SJSA1 (cell line): ENCODE measurements at places on chromosomes 2 and 18. TPM values are rescaled to one million over a fixed set of nuclear protein-coding genes. Genes with fewer than 3 reads are reported as not detected.

HOXD9 gene
- 1.8 TPM in 2 replicates for total RNA-seq

DNA sequence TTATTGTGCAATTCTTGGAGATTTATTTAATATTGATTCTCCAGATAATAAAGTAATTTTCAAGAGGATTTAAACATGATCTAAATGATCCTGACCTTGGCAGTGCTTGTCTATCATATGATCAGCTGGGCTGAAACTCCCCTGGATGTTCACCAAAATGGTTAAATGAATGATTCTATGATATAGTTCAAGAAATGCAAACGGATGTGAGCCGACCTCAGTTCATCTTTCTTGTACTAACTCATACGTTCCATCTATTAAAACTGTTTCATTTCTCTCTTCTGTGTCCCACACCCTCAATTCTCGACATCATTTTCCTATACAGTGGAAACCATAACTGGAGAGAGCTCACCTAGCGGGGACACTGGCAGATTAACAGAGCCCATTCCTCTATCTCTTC is 281.7 kb upstream of the CCDC68 start:
- peaks cover 6% of the 10 kb centered on the region for H3K36me3 ChIP-seq
- no peak overlapping the region for H3K27ac ChIP-seq
- no peaks in the 10 kb centered on the region for H3K27me3 ChIP-seq
- H3K4me1 ChIP-seq, result no peaks in the 10 kb centered on the region
- no peak overlapping the region for H3K4me3 ChIP-seq

TTN gene
- 0.03 TPM in 1 of 2 replicates, not detected in the other for total RNA-seq

DNA sequence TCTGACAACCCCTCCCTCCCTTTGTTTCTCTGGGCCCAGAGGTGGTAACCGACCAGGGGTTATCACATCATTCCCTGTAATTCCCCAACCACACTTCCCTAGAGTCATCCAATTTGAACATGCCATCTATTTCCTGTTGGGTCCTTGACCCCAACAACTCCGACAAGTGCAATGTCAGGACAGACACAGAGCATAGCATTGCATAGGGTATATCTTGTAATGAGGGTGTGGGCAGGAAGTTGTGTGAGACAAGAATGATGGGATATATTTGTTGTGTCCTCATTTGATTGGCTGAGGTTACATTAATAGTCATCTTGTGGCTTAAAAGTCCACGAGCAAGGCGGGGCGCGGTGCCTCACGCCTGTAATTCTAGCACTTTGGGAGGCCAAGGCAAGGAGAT is 33.4 kb upstream of the CNOT11 start:
- 0 out of 2 replicates have a peak, but pooled peaks cover 3% of the 10 kb centered on the region for H3K4me1 ChIP-seq
- no peak for DNase-seq
- H3K27me3 ChIP-seq, result 0 out of 2 replicates have a peak, but pooled peaks cover 5% of the 10 kb centered on the region
- no peak overlapping the region for H3K27ac ChIP-seq

DNA sequence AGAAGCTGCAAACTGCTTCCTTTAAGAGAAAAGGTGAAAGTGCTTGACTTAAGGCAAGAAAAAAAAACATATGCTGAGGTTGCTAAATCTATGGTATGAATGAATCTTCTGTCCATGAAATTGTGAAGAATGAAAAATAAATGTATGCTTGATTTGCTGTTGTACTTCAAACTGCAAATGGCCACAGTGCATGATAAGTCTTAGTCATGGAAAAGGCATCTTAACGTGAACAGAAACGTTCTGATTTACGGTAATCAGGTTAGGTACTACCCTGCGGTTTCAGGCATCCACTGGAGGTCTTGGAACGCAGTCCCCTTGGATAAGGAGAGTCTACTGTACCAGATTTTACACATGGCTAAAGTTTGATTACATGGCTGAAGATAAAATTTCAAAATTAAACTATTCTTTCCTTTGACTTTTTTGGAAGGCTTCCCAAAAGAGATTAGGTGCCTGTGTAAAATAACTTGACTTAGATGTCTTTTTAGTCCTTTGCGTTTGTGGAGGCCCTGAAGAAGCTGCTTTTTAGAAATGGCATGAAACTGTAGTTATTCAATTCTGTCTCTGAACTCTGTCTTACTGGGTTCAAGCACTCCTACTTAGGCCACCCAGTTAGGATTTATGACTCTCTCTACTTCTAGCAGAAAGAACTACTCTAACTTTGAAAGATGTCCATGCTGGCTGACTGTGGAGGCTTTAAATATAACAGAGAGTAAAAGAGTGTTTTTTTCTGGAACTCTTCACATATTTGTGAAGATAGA is 35.9 kb upstream of the SCN9A start:
- H3K4me3 ChIP-seq, result no peak overlapping the region
- H3K27ac ChIP-seq, result peak overlapping the region; percentile 96
- no peaks in the 10 kb centered on the region for H3K27me3 ChIP-seq
- DNase-seq, result peak; percentile 80
- peaks cover 36% of the 10 kb centered on the region for H3K4me1 ChIP-seq

TSPYL6 gene
- not detected in 2 replicates for total RNA-seq

DNA sequence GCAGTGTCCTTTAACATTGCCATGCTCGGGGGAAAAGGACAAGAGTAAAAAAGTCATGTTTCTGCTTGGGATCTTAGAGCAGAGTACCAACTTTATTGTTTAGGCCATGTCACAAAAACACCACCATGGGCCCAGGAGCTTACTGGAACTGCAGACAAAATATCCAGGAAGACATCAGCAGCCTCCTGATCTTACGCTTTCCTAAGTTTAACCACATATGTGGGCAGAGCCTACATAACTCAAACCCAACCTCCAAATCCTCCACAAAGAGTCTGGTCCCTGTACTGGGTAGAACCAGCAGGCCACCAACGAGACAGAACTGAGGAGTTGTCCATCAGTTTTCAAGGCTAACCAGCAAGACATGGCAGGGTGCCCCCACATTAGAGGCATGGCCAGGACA is 10.3 kb downstream of the GALNT14 start:
- no peaks in the 10 kb centered on the region for H3K36me3 ChIP-seq
- no peaks in the 10 kb centered on the region for H3K4me1 ChIP-seq
- peaks cover 4% of the 10 kb centered on the region; the same call in 1 of the 2 replicates for H3K27me3 ChIP-seq
- H3K27ac ChIP-seq, result no peak overlapping the region
- no peak overlapping the region for H3K4me3 ChIP-seq

DNA sequence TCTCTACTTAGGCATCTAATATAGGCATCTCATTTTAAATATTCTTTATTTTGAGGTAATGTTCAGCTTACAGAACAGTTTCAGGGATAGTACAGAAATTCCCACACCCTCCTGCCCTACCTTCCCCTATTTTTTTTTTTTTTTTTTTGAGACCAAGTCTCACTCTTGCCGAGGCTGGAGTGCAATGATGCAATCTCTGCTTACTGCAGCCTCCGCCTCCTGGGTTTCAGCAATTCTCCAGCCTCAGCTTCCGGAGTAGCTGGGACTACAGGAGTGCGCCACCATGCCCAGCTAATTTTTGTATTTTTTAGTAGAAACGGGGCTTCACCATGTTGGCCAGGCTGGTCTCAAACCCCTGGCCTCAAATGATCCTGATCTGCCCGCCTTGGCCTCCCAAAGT is 97.6 kb downstream of the EPB41L5 start:
- no peaks in the 10 kb centered on the region for H3K27me3 ChIP-seq
- H3K4me3 ChIP-seq, result no peak overlapping the region
- peaks cover 10% of the 10 kb centered on the region for H3K4me1 ChIP-seq
- no peak for DNase-seq
- no peak overlapping the region for H3K27ac ChIP-seq

- H3K27me3 ChIP-seq, result no peaks in the 10 kb centered on the region
- no peak overlapping the region for H3K4me3 ChIP-seq
- no peaks in the 10 kb centered on the region for H3K4me1 ChIP-seq
- no peak for DNase-seq
- H3K36me3 ChIP-seq, result no peaks in the 10 kb centered on the region
- no peak overlapping the region for H3K27ac ChIP-seq
These were observed 195.0 kb upstream of the MMADHC start for GRCh38 chr2:149782572-149782971.

DNA sequence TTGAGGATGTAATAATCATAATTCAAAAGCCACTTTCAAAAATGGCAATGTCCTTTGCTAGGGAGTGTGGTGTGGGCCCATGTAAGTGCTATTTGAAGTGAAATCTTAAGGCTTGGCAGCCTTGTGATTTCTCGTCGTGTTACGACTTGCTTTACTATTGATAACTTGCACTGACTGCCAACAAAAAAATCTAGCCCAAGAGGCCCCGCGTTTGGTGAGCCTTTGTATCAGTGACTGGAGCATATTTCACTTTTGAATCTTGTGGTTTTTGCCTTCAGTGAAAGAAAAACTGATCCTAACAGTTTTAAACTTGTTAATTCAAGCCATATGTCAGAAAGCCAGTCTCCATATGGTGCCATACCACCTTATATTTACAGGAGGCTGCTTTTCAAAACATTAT is 248.0 kb downstream of the TMEM182 start:
- H3K4me1 ChIP-seq, result no peaks in the 10 kb centered on the region
- DNase-seq, result no peak
- H3K4me3 ChIP-seq, result no peak overlapping the region
- H3K36me3 ChIP-seq, result no peaks in the 10 kb centered on the region
- H3K27me3 ChIP-seq, result no peaks in the 10 kb centered on the region

TBR1 gene
- 0.03 TPM in 1 of 2 replicates, not detected in the other for total RNA-seq

CD28 gene
- total RNA-seq, result not detected in 2 replicates
